ENCODE measurements at places on chromosomes 12 and 14.

- no peak for DNase-seq
These were observed 35.9 kb downstream of the CCDC177 start for GRCh38 chr14:69538766-69539165.

- DNase-seq, result no peak
These were observed 242.4 kb downstream of the TMEM117 start for GRCh38 chr12:44078273-44078672.

GRCh38 chr12:31035226-31035625, 38.4 kb upstream of the DDX11 start:
- no peak for DNase-seq

DNA sequence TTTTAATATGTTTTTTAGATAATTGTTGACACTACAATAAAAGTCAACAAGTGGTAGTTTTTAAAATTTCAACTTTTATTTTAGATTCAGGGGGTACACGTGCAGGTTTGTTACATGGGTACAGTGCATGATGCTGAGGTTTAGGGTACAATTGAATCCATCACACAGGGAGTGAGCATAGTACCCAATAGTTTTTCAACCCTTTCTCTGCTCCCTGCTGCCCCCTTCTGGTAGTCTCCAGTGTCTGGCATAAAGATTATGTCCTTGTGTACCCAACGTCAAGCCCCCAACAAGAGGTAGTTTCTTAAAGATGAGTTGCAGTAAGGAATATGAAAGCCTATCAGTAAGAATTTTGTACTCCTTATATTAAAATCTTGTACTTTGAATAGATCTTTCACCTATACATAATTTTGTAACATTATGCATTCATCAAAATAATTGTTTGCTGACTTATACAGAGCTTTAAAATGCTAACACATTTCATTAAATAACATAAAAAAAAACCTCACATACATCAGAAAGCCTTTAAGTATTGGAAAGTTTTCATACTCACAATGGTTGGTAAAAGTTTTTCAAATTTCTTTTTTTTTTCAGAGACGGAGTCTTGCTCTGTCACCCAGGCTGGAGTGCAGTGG, 5.4 kb upstream of the RALGAPA1 start:
- DNase-seq, result peak; percentile 30

GRCh38 chr12:108804271-108804953, 53.0 kb downstream of the SSH1 start:
- peak; percentile 93 for DNase-seq

- DNase-seq, result no peak
These were observed 4.6 kb upstream of the ESR2 start for GRCh38 chr14:64298773-64299172.

- DNase-seq, result no peak
These were observed 8.5 kb upstream of the PTPRR start for GRCh38 chr12:70929029-70929428.

GRCh38 chr12:119180380-119181040, 1.8 kb downstream of the HSPB8 start:
- DNase-seq, result peak; percentile 38

DNA sequence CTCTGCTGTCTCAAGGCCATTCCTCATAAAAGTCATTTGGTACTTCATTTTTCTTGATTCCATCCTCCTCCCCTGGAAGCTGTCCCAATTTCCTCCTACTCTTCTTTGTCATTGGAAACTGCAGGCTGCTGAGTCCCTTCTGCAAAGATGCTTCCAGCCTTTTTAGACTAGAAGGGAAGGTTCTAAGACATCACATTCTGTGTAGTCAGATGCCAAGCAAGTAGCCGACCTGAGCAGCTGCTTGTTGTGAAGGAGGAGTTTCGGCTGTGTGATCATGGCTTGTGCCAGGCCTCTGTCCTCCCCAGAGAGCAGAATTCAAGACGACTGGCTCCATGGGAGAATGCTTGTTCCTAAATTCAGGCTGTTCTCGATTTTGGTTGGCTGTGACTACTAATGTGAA, 8.7 kb downstream of the RFC5 start:
- DNase-seq, result peak; percentile 11

DNA sequence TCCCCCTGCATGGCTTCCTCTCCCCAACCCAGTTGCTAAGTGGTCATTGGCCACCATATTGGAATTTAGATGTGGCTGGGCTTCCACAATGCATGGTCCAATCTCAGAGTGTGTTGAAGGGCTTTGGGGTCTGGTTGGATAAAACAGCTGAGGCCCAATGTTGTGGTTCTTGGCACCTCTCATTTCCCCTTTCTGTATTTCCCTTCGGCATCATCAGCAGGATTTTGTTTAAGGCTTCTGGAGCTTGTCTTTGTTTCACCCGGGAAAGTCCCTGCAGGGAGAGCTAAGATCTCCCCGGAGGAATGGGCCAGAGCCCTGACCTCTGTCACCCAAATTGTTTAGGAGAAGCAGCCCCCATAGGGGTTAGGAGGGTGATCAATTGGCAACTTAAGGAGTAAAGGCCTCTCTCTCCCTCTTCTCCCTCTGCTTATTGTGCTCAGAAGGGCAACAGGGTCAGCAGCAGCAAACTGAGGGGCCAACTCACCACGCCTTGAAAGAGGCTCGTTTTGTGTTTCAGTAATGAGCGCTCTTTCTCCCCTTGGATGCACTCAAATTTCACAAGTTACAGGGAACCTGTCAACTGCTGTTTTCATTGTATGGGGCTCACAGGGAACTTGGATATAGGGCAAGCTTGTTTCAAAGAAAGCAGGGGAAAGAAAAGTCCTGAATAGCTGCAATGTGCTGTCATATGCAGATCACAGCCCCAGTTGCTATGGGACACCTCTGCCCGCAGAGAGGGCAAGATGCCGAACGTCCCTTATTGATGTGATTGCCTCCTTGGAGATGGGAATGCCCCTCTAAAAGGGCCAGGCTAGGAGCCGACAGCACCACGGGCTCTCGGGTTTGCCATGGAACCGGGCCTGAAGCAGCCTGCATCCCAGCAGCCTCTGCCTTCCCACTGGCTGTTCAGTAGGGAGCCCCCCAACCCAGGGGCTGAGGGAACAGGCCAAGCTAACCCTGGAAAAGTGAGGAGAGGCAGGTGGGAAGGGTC, 223.7 kb downstream of the ZFP36L1 start:
- no peak for DNase-seq

- no peak for DNase-seq
These were observed 77.8 kb upstream of the CPNE8 start for GRCh38 chr12:38983117-38983571.

- peak; percentile 52 for DNase-seq
These were observed 877.0 kb upstream of the TMEM132C start for GRCh38 chr12:127389923-127390322.

GRCh38 chr12:133190176-133190575, 8.9 kb downstream of the ZNF268 start:
- DNase-seq, result no peak

GRCh38 chr12:64633940-64634337, 23.6 kb downstream of the RASSF3 start:
- no peak for DNase-seq

- DNase-seq, result no peak
These were observed 3.3 kb downstream of the AKT1 start for GRCh38 chr14:104792101-104792884.

DNA sequence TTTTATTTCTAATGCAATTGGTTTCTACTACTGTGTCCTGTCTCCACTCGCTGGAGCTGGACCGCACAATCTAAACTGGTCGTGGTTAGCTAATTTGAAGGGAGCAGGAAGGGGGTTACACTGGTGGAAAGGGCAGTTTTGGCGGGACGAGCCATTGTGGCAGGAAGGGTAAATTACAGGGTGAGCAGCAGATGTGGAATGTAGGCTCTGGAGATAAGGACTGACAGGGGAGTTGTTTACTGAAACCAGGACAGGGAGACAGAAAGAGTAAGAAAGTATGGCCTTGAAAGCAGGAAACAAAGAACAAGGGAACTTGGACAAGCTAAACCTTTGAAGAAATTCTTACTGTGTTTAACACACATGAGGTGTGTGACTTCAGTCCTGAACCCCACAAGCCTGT, 147.8 kb downstream of the ATXN7L3B start:
- no peak for DNase-seq

Data from muscle of leg (tissue), 16 donors.